ENCODE measurements at places on chromosomes 1 and 21.

- no peak for DNase-seq
Measured at GRCh38 chr1:176876966-176877515, 287.5 kb downstream of the ASTN1 start.

GRCh38 chr21:29378832-29379231, 80.1 kb downstream of the BACH1 start:
- no peak for DNase-seq

GRCh38 chr1:91075233-91076135, 53.6 kb upstream of the ZNF644 start:
- DNase-seq: no peak

DNA sequence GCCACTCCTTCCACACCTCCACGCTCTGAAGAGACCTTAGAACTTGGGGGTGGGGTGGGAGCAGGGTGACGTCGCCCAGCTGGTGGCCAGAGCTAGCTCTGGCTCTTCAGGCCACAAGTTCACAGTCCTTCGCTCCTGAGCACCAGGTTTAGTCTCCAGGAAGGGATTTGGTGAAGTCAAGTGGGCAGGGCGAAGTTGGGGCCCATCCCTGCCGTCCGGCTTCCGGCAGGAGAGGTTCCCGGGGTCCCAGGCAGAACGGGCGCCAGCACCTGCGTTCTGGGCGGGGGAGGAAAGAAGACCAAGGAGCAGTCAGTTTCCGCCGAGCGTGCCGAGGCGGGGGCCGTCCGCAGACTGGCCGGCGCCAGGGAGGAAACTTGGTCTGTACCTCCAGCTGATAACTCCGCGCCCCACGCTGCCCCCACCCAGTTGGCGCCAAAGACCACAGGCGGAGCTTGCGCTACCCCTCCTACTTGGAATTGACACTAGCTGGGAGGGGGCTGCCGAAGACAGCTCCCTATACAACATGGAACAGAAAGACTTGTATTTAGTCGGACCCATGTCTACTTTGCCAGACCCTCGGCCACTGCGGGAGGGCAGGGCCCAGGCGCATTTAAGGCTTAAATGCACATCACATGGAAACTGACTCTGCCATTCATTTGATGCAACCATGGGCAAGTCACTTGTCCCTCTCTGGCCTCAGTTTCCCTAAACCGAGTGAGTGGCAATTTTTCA, 995 bp downstream of the ID3 start:
- DNase-seq: peak; percentile 12

GRCh38 chr1:59271561-59272260, 25.2 kb upstream of the FGGY start:
- no peak for DNase-seq

GRCh38 chr1:223136086-223136485, 7.0 kb downstream of the TLR5 start:
- no peak for DNase-seq

- DNase-seq: no peak
Measured at GRCh38 chr1:155769257-155769656, 80.4 kb downstream of the DAP3 start.

DNA sequence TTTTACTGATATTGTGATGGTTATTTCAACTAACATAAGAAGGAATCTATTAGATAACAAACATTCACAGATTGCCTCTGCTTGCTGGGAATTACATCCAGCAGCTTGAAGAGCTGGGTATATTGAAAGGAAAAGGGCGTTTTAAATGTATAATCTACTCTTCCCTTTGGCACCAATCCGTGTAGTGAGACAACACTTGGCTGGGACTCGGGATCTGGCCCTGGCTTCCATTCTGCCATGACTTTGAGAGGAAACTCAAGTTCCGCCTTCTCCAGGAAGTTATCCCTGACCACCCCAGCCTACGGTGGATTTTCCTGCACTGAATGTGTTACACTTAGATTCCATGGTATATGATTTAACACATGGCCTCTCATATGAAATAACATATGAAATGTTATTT, 86.9 kb upstream of the UBE2U start:
- DNase-seq: no peak

DNA sequence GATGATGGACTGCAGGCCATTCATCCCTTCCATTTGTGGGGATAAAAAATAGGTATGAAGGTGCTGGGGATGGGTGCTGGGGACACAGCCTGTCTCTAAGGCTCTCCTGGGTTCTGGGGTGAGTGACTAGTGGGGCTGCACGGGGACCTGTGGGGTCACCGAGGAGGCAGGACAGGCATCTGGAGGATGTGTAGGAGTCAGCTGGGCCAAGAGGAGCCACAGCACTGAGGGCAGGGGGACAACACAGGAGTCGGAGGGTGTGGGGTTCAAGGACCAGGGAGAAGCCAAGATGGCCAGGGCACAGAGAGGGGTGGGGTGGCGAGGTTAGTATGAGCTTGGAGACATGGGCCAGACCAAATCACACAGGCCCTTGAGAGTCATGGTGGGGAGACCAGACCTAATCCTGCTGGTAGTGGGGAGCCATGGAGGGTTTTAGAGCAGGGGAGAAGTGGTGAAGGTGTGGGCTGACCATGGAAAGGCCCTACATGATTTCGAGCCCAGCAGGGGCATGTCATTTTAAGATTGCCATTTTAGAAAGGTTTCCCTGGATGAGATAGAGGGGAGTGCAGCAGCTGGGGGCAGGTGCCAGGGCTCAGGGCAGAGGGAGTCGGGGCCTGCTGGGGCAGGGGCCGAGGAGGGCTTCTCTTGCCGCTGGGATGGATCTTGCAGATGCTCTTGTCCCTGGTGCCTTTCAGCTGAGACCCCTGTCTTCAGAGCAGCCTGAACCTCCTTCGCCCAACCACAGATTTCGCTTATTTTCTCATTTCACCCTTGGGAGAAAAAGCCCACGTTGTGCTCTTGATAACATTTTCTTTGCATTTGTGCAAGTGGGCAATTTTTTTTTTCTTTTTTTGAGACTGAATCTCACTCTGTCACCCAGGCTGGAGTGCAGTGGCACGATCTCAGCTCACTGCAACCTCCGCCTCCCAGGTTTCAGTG, 22.7 kb downstream of the SERINC2 start:
- no peak for DNase-seq
